ENCODE measurements at places on chromosomes 4 and X.

- DNase-seq, result no peak
Observed at GRCh38 chr4:2579910-2580309, 43.5 kb downstream of the FAM193A start.

GRCh38 chr4:52358366-52358765, 300.7 kb downstream of the USP46 start:
- no peak for DNase-seq

DNA sequence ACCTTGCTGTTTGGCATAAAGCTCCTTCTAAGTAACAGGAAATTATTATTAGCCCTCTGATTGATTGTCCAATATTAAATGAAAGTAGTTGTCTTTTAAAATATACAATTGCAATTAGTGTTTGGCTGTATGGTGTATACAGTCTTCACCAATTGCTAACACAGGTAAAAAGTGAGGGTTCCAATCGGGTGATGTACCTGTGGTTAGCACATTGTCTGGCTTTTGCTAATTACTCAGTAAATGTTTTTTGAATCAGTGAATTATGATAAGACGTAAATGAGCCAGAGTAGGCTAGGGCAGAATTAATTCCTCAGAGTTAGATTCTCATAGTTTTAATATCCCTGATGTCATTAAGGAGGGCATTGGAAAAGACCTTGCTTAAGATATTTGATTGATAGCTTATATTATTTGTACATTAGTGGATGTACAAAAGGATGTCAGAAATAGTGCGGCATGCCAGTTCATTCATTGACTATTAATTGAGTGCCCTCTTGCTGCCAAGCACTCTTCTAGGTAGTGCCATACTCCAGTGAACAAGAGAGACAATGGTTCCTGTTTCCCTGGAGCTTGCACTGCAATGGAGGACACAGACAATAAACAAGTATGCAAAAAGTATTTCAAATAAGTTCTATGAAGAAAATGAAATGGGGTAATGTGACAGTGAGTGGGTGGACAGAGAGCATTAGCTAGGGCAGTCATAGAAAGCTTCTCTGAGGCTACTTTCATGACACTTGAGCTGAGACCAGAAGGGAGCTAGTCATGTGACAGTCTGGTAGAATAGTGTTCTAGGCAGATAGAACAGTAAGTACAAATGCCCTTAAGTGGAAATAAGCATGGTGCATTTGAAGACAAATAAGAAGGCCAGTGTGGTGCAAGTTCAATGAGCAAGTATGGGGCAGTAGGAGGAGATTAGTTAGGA, 205.9 kb upstream of the CASK start:
- no peak for DNase-seq

GRCh38 chrX:9122519-9123245, 88.8 kb upstream of the FAM9B start:
- DNase-seq, result no peak

DNA sequence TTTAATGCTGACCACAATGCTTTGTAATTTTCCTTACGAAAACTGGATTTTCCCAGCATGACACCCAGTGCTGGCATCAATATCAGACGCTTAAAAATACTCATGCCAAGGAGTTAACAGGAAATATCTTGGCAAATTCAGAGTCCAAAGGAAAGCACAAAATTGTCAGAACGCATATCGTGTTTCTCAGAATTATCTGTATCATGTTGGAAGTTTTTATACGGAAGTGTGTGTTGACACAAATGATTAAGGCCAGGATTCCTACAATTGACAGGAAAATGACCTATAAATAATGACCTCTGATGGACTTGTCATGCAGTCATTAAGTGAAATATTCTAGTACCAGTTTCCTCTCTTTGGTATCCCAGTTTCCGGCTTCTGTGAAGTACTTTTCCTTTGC, 132.1 kb upstream of the TLL1 start:
- DNase-seq, result no peak

- DNase-seq, result no peak
Observed at GRCh38 chr4:41428601-41429279, 109.2 kb upstream of the LIMCH1 start.

Data from NAMALWA (cell line).